ENCODE measurements at places on chromosomes 13 and 19.

- DNase-seq = no peak
These were observed 21.8 kb upstream of the TM6SF2 start for GRCh38 chr19:19294914-19295313.

- no peak for DNase-seq
These were observed 36.4 kb downstream of the RXFP2 start for GRCh38 chr13:31775686-31776085.

DNA sequence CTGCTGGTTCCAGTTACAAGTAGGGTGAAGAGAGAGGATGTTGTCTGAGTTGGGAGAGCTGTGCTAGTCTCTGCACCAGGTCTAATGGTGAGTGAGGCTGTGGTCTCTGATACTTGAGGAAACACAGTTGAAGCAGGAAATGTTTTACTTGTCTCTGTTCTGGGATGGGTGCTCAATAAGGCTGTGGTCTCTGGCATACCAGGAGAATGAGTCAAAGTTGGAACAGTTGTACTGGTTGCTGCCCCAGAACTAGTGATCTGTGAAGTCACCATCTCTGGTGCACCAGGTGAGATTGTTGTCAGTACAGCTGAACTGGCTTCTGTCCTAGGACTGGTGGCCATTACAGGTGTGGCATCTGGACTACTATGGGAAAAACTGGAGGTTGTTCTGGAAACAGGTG, 74.7 kb downstream of the MUC16 start:
- no peak for DNase-seq

DNA sequence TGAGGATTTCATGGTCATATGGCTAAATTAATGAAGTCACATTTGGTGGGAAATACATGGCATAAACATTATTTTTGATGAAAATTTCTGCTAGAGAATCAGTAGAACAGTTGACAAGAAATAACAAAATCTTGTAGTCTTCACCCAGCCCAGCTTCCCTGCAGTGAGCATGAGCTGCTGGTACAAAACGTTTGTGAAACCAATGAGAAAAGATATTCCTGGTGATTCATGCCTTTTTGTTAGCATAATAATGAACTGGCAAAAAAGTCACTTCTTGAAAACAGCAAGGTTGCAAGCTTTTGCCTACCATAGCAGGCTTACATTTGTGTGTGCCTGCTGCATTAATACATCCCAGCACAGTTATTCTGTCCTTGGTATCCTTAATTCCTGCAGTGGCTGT, 475.9 kb upstream of the HTR2A start:
- no peak for DNase-seq

- DNase-seq = no peak
These were observed 6.3 kb downstream of the KCTD12 start for GRCh38 chr13:76879883-76880270.

- DNase-seq = no peak
These were observed 3.9 kb downstream of the COG3 start for GRCh38 chr13:45468635-45469034.

- no peak for DNase-seq
These were observed 408.4 kb downstream of the SPRY2 start for GRCh38 chr13:79932556-79932955.

GRCh38 chr13:95023405-95023804, 277.8 kb downstream of the ABCC4 start:
- DNase-seq = no peak

DNA sequence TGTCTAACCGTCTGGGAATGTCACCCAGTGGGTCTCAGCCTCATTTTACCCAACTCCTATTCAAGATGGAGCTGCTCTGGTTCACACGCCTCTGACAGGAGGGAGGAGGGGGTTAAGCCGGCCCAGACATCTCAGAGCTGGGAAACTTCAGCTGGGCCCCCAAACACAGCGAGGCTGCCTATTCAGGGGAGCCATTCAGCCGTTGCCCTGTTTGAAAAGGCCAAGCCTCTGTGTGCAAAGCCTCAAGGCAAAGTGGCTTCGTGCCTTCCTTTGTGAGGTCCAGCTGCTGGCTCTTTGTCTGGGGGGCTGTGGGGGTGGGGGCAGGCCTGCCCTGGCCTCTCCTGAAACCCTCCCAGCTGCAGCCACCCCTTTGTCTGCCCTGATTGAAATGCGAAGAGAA, 147.4 kb downstream of the PTPRS start:
- no peak for DNase-seq

DNA sequence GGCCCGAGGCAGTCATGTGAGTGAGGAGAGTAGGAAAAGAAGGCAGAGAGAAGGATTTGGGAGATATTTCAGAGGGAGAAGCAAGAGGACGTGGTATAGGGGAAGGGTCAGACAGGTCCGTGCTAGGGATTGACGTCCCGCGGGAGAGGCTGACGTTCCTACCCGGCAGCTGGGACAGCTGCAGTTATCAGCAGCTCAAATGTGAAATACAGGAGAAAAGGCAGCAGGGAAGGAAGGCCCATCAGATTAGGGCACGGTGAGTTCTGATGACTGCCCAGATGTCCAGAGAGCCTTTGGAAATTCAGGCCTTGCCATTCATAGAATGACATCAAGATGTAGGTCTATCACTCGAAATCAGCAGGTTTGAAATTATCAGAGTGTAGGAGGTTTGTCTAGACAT, 88.4 kb downstream of the IRS2 start:
- DNase-seq = no peak

GRCh38 chr19:38696729-38697055, 47.6 kb downstream of the CAPN12 start:
- DNase-seq = no peak

GRCh38 chr19:46202872-46203860, 26.4 kb upstream of the IGFL1 start:
- no peak for DNase-seq

DNA sequence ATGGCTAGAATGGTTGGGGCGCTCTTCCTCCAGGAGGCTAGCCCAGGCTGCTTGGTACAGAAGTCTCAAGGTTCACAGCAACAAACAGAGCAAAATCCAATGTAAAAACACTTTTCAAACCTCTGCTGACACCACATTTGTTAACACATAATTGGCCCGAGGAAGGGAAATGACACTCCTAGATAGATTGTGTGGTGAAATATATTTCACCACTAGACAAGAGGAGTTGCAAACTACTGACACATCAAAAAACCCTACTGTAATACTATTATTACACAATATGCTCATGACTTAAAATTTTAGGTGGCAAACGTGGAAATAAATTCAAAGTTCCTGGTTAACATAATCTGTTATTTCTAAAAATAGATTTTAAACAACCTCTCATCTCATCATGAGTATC, 643.6 kb downstream of the PCDH9 start:
- no peak for DNase-seq

DNA sequence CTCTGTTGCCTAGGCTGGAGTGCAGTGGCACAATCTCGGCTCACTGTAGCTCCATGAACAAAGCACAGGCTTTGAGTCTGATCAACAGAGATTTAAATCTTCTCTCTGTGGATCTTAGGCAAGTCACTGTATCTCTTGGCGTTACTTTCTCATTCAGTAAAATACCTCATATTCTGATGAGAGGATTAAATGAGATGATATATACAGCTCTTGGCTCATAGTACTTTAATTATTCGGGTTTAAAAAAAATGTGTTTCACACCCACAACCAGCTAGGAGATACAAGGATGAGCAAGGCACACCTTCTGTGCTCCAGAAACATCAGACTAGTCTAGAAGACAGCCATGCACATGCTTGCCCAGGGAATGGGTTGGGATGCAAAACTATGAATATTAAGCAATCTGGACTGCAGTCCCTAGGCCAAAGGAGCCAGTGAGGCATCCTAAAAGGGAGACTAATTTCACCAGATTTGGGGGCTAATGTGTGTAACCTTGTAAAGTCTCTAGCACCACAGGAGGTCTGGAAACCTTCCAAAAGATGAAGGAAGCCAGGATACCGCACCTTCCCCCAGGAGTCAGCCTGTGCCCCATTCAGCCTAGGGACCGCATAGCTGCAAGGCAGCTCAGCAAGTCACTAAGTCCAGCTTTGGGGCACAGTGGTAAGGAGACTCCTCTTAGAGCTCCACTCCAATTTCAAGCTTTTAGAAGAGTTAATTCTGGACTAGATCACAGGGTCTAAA, 2.5 kb downstream of the VPS36 start:
- no peak for DNase-seq

GRCh38 chr13:97535614-97536013, 101.6 kb downstream of the RAP2A start:
- DNase-seq = no peak

DNA sequence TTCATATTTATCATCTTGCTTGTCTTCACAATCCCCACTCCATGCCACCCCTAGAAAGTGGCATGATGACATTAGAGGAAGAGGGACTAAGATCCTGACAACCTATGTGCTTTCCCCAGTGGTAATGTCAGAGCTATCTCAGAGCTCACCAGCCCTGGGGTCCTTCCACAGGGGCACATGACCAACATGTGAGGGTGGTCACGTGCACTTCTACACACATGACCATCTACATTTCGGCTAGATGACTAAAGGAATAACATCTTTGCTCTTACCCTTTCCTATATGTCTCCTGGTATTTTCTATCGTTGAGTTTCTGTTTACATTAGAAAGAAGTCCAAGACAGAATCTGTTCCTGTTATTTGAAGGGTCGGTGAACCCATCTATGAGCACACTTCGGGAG, 46.2 kb downstream of the RFXAP start:
- DNase-seq = no peak

DNA sequence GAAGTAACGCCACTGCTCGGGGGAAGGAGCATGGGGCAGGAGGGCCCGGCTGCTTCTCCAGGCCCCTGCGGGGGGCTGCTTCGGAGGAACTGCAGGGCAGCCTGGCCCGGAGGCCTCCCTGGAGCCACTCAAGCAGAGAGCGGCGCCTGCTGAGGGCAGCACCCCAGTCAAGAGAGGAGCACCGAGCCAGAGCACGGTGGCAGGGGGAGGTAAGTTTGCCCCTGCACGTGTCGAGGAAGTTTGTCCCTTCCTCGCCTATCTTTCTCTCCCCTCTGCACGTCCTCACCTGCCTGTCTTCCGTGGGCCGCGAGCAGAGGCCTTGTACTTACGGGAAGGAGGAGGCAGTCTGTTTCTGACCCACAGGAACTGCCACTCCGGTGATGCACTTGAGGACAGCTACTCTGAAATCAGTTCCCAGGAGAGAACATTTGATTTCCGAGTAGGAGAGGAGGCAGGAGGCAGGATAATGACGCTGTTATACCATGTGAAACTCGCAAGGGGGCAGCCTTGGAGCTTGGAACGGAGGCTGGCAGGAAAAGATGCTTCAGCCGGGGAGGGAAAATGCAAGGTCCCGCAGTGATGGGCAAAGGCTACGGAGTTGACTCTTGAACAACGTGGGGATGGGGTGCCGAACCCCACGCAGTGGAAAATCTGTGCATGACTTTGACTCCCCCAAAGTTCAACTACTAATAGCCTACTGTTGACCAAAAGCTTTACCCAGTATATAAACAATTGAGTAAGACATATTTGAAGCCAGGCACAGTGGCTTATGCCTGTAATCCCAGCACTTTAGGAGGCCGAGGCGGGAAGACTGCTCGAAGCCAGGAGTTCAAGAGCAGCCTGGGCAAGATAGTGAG, 5.0 kb downstream of the FFAR1 start:
- DNase-seq = peak; percentile 39

GRCh38 chr19:35154525-35155406, at the start of gene FXYD5:
TSS of gene FXYD5 (plus strand) at chr19:35154735. CDS start at chr19:35155551, 816 bp downstream.
- no peak for DNase-seq

GRCh38 chr19:56983171-56983570, 136.6 kb upstream of the USP29 start:
- DNase-seq = no peak

GRCh38 chr13:80923907-80924306, 583.0 kb upstream of the SPRY2 start:
- no peak for DNase-seq

GRCh38 chr13:85541476-85541875, 257.7 kb downstream of the SLITRK6 start:
- DNase-seq = no peak

DNA sequence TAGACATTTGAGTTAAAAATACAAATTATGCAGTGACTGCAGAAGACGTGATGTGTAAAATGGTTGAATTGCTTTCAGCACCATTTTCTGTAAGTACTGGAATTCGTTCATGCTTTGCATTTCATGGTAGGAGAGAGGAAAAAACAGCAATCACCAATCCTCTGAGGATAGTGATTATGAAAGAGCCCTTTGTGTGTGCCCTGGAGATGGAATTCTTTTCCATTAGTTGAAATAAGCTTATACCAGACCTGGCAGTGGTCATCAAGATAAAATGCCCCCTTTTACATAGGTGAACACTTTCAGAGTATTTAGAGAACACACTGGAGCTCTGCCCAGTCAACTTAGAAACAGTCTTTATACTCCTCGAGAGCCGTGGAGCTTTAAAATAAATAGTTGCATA, 1.7 kb downstream of the CNMD start:
- DNase-seq = no peak

DNA sequence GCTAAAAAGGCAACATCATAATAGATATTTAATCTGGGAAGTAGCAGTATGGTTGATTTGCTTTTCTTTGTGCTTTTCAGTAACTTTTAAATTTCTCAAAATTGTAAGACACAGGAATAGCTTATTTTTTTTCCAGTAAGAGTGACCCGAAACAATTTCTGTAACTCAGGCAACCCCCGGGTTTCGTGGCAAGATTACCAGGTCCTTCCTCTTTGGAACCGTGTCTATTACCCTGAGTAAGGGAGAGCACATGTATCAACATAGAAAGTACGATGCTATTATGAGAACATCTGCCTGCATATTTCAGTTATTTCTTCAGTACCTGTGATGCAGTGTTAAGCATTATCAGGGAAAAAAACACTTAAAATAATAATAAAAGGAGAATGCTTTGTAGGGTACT, 64.1 kb downstream of the DOCK9 start:
- DNase-seq = no peak

- no peak for DNase-seq
These were observed 323.0 kb downstream of the EFNB2 start for GRCh38 chr13:106212386-106213010.

- DNase-seq = peak; percentile 54
These were observed 34.4 kb upstream of the OXGR1 start for GRCh38 chr13:97028441-97029299.

DNA sequence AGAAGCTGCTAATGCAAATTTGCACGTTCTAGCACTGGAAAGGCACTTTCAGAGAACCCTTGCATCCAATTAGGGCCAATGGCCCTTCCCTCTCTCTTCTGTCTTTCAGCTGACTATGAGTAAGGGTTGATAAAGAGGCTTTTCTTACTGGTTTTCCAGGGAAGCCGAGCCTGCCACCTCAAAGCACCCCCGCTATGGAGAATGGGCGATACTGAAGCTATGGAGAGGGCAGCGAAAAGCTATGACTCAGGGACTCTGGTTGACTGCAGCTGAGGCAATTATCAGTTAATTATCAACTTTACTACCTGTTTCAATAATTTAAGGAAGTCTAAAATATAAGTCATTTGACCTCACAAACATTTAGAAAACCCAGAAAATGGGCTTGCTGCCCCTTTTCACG, 115.8 kb downstream of the TRPC4 start:
- DNase-seq = no peak

DNA sequence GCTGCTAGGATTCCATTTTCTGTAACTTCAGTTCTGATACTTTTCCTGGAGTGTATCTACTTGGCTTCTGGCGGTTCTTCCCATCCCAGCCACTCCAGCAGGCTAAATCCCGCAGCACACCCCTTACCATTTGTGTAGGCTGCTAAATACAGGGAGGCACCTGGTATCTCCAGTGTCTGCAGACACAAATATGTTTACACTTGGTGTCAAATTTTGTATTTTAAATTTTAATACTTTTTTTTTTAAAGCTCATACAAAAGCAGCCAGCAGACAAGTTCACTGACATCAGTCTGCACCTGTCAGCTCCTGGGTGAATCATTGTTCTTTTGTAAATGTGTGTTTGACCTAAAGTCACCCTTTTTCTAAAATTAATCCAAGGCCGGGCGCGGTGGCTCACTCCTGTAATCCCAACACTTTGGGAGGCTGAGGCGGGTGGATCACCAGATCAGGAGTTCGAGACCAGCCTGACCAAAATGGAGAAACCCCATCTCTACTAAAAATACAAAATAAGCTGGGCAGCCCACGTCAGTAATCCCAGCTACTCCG, 3.4 kb upstream of the ZSCAN4 start:
- no peak for DNase-seq

Measured in hematopoietic multipotent progenitor cell treated with erythropoietin and hydrocortisone succinate and interleukin-3 and kit ligand, for 17 days (in vitro differentiated cells).